ENCODE measurements at places on chromosomes 13 and 19. TPM values are rescaled to one million over a fixed set of nuclear protein-coding genes. Genes with fewer than 3 reads are reported as not detected.

Gene ZNF667
- total RNA-seq: 1.3 TPM

Gene PGLYRP2
- not detected for total RNA-seq

Gene CLDN10
- 72.8 TPM for total RNA-seq

Gene RGS9BP
- total RNA-seq: not detected
